ENCODE measurements at places on chromosomes 5 and 9. TPM values are rescaled to one million over a fixed set of nuclear protein-coding genes. Genes with fewer than 3 reads are reported as not detected.

Gene CARTPT
- not detected for total RNA-seq

Gene PPIC
- total RNA-seq = 139 TPM

Gene SLC1A3
- 17.0 TPM for total RNA-seq

Gene UBE2QL1
- 0.02 TPM for total RNA-seq

Gene LRRC19
- total RNA-seq = not detected

Gene MYMK
- not detected for total RNA-seq

Gene TAF11L5
- total RNA-seq = not detected

Gene TLR4
- total RNA-seq = 12.5 TPM

Gene FIBCD1
- 36.2 TPM for total RNA-seq

Gene STKLD1
- not detected for total RNA-seq

Gene BRINP1
- 0.20 TPM for total RNA-seq

Gene CCNO
- total RNA-seq = 5.5 TPM

Gene MAP3K1
- total RNA-seq = 15.4 TPM

Gene CTXN3
- total RNA-seq = not detected

Gene PCDHGC4
- 0.69 TPM for total RNA-seq

Gene STK32A
- total RNA-seq = 0.07 TPM

Gene IL13
- not detected for total RNA-seq

Gene TRPM3
- total RNA-seq = not detected

Gene NXNL2
- total RNA-seq = 0.52 TPM

Gene SPEF2
- 2.4 TPM for total RNA-seq

Gene ARHGEF39
- total RNA-seq = 3.0 TPM

Gene PCDHGA10
- 0.71 TPM for total RNA-seq

Gene CAVIN4
- total RNA-seq = 0.37 TPM

Gene ADAMTS13
- not detected for total RNA-seq

Gene ST8SIA4
- total RNA-seq = 0.10 TPM

Gene GNA14
- 0.42 TPM for total RNA-seq

Gene HTR4
- total RNA-seq = not detected

Gene TMEM174
- not detected for total RNA-seq

Gene WDR41
- 65.0 TPM for total RNA-seq

Gene ANXA2R
- 1.4 TPM for total RNA-seq

Gene PCDHGB1
- 4.9 TPM for total RNA-seq

Gene IDNK
- 2.4 TPM for total RNA-seq

Gene DCANP1
- total RNA-seq = not detected

Gene PTGES
- total RNA-seq = 1.0 TPM

Gene LCN6
- not detected for total RNA-seq

Gene IL4
- not detected for total RNA-seq

Gene TAF11L10
- not detected for total RNA-seq

Gene CCDC192
- not detected for total RNA-seq

Gene CCDC171
- 0.66 TPM for total RNA-seq

Gene TEK
- total RNA-seq = 2.0 TPM

Gene SMIM33
- not detected for total RNA-seq

Gene C9orf50
- 0.10 TPM for total RNA-seq

Gene SAXO1
- total RNA-seq = 0.10 TPM

Gene TNPO1
- total RNA-seq = 188 TPM

Gene ATP6V0E1
- 348 TPM for total RNA-seq

Gene ALDH7A1
- total RNA-seq = 15.6 TPM

Gene ARID3C
- not detected for total RNA-seq

Gene CDC20B
- not detected for total RNA-seq

Gene ADRA1B
- 1.8 TPM for total RNA-seq
